ENCODE measurements at places on chromosomes 16 and 17.

GRCh38 chr16:81006211-81006812, 373 bp downstream of the CMC2 start:
- DNase-seq = no peak

GRCh38 chr17:27888945-27889344, 4.2 kb downstream of the LYRM9 start:
- no peak for DNase-seq

DNA sequence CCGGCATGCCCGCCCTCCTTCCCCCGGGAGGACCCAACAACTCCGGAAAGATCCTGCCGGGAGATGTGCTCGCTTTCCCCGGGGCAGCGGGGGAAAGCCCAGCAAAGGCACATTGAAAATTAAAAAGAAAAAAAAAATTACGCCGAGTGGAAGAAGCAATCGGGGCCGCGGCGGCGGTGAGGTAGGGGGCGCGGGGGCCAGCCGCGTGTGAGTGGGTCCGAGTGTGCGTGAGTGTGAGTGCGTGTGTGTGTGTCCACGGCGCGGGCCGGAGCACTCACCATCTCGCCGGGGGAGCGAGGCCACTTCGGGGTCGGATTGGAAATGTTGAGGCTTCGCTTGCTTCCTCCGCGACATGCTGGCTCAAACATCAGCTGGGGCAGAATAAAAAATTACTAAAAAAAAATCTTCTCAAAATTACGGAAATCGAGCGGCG, at the start of gene SALL1:
SALL1 (minus strand) TSS at position 383 of the 433 bp plus-strand sequence; CDS start at position 354, 29 bp downstream.
- no peak for DNase-seq

GRCh38 chr16:19215705-19216104, 47.7 kb downstream of the SYT17 start:
- DNase-seq = no peak

DNA sequence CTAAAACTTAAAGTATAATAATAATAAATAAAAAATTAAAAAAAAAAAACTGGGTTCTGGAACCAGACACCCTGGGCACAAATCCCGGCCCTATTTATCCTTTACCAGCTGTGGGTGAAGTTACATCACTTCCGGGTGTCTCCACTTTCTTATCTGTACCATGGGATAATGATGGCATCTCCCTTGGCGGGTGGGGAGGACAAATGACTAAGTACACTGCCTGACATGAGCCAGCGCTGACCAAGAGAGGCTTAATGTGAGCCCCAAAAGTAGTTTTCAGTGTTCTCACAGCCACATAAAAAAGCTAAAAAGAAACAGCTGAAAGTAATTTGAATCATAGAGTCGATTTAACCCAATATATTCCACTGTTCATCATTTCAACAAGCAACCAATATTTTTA, 424.9 kb downstream of the SOX9 start:
- DNase-seq = no peak

DNA sequence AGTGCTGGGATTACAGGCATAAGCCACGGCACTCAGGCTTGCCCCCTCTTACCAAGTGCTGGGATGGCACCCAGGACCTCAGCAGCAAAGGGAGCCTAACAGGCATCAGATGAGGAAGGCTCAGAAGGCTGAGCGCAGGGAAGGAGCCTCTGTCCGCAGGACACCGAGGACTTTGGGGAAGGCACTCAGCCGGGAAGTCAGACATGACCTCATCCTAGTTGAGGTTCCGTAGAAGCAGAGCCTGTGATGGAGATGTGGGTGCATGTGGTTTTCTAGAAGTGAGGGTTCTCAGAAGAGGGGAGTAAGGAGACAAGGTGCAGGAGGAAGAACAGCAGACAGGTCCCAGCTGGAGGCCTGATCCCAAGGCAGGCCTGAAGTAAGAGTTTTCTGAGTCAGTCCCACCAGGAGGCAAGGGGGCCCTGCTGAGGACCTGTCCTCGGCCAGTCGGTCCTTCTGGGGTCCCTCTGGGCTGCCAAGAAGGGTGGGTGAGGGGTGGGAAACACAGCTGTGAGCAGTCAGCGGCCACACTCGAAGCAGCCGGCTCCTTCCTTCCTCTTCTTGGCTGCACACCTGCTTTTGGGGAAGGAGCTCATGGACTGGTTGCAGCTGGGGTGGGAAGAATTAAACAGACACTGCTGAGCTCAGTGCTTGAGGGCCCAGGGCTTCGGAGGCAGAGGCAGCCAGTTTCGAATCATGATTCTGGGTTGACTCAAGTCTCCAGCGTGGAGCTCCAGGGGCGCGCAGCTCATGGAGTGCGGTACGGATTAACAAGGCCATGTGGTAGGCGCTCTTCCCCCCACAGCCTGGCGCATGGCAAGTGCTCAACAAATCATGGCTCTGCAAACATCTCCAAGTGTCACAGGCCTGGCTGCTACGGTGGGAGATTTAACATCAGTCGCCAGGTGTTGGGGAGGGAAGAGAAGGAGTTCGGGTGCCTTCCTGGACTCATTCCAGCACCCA, 38.9 kb upstream of the SNN start:
- DNase-seq = no peak
